MV-4-11 (cell line): ENCODE measurements at places on chromosomes 7 and 10.

GRCh38 chr10:30190577-30191552 lies 131.5 kb upstream of the JCAD start:
- no peak for DNase-seq

DNA sequence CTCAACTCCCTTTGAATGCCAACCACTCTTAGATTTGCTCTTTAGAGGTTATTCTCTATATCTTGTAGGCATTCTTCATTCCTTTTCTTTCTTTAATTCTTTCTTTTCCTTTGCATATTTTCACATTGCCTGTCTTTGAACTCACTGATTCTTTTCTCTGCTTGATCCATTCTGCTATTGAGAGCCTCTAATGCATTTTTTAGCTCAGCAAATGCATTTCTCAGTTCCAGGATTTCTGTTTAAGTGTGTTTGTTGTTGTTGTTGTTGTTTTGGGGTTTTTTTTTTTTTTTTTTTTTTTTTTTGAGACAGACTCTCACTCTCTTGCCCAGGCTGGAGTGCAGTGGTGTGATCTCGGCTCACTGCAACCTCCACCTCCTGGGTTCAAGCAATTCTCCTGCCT lies 71.6 kb downstream of the FBXL13 start:
- no peak for DNase-seq

DNA sequence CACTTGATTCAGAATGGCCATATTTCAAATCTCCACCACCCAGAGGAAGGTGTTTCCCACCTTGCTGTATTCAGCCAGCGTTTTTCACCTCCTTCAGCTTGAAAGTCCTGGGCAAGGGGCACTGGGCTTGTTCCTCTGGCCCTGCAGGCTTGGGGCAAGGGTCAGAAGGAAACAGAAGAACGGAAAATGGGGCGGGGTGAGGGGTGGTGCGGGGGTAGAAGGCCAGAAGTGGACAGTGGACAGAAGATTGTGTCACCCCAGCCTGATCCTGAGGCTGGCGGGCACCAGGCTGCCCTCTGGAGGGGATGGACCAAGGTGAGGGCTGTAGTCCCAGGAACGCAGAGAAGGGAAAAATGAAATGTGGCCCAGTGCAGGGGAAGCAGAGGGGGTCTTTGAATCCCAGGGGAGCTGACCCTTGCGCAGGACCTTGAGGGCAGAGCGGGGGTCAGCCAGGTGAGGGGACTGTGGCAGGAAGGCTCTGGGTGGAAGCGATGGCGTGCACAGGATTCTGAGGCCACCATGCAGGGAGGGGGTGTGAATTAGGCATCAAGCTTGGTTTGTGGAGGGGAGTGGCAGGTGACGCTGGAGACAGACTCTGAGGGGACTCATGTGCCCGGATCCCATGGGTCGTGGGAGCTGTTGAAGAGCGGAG lies 23.0 kb downstream of the TMEM120A start:
- DNase-seq = no peak

DNA sequence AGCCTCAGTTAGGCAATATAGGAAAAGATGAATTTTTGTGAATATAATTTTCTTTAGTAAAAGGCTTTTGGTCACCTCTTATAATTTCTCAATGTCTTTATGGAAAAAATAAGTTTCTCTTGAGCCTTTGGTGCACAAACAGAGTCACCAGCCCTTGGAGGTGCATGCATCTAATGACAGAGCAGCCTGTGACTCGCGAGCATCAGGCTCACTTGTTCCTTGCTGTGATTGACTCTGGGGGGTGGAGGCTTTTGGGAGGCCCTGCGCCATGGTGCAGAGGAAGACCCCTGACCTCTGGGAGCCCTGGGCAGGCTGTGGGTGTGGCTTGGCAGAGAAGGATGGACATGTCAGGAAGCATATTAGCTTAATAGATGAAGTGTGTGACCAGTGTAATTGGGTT lies 60.2 kb downstream of the FIGNL1 start:
- DNase-seq = no peak

DNA sequence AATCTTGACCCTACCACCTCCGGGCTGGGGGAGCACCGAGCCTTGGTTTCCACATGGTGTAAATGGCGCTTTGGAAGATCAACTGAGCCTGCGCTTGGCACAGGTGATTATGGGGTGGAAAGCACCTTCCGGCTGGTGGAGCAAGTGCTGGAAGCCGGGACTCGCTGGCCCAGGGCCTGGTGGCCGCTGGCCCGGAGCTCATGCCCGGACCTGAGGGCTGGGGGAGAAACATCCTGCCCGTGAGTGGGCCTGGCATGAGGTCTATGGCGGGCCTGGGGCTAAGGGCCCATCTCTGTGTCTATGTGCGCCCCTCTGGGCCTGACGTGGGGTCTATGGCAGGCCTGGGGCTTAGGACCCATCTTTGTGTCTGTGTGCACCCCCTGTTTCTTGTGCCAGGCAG lies 14.2 kb upstream of the LFNG start:
- DNase-seq = no peak

DNA sequence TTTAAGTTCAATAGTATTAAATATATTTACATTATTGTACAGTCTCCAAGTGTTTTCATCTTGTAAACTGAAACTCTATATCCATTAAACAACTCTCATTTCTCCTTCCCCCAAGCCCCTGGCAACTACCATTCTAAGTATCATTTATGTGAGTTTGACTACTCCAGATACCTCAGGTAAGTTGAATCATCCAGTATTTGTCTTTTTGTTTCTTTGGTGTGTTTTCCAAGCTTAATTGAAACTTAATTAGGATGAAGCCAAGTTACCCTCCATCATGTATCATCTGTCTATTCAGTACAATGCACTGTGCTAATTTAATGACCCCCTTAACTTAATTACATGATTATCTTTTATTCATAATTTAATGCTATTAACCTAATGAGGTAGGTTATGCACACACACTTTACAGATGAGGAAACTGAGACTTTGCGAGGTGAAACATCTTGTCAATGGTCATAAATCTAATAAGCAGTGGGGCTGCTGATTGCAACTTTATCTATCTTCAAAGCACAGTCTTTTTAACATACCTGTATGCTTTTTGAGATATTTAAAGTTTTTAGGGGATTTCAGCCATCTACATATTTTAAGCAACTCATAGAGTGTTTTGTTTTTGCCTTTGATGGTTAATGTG lies 663 bp downstream of the MACC1 start:
- DNase-seq = no peak

DNA sequence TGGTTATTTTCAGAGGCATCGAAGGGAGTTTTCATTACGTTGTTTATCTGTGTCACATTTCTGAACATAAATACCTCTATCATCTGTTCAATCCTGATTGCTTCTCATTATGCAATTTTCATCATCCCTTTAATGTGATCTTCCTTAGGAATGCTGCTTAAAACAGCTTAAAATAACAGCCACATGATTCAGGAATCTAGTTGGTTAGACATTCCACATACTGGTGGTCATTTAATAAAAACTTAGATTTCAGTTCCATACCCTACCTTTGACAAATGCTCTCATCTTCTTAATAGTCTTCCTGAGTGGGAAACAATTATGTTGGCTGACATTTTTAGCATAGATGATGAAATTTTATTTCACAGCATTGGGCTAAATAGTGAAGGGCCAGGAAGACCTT lies 191.3 kb upstream of the CDCA7L start:
- no peak for DNase-seq

- peak; percentile 44 for DNase-seq
Observed at GRCh38 chr10:106711313-106711906, 453.1 kb downstream of the SORCS1 start.

- DNase-seq = no peak
Observed at GRCh38 chr7:155345490-155345889, 47.8 kb downstream of the INSIG1 start.

DNA sequence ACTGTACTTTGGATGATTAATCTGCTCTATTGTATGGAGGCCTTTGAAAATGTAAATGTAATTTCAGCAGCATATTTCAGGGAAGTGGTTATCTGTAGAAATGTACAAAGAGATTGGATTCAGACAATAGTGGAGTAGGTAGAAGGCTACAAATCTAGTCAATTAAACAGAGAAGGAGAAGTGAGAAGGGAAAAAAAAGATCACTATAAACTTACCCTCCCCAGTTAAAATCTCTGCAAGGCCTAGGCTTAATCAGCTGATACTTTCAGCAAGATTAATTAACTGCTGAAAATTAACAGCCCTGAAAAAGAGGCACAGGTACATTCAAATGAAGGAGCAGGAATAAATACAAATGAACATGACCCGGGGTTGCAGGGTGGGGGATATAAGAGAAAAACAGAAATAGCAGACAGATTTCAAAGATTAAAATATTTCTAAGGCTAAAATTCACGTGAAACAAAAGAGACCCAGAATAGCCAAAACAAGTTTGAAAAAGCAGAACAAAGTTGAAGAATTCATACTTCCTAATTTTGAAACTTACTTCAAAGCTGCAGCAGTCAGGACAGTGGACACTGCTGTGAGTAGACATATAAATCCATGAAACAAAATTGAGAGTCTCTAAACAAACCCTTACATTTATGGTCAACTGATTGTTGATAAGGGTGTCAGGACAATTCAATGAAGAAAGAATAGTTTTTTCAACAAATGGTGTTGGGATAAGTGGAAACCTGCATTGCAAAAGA lies 96.0 kb downstream of the NRCAM start:
- peak; percentile 42 for DNase-seq

DNA sequence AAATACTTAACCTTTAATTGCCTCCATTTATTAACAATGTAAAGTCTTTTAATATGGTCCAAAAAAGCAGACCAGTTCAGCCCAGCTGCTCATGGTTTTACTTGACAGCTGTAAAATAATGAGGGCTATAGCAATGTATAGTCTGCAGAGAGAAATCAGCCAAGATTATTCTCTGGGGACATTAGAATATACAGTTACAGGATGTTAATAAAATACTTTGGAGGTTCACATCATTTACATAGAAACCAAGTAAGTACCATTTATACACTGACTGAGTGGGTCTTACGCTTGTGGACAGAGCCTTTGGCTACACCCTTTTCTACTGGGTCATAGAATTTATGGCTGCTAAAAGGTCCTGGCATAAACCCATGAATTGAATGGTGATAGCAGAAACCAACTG lies 340.7 kb upstream of the CELF2 start:
- DNase-seq = no peak

DNA sequence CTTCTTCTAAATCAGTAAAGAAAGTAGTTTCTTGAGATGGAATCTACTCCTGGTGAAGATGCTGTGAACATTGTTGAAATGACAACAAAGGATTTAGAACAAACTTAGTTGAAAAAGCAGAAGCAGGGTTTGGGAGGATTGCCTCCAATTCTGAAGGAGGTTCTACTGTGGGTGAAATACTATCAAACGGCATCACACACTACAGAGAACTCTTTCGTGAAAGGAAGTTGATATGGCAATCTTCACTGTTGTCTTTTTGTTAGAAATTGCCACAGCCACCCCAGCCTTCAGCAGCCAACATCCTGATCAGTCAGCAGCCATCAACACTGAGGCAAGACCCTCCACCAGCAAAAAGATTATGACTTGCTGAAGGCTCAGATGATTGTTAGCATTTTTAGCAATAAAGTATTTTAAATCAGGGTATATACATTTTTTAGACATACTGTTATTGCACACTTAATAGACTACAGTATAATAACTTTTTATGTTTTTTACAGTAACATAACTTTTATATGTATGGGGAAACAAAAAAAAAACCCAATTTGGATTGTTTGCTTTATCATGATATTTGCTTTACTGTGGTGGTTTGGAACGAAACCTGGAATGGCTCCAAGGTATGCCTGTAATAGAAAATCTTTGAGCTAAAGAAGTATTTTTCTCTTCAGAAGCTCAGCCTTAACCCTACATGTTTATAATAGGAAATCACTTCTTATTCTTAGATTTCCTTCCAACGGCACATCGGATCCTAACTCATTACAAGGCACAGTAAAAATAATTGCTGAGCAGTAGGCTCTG lies 257.3 kb downstream of the LRMDA start:
- peak; percentile 10 for DNase-seq

- DNase-seq = no peak
Observed at GRCh38 chr7:149850007-149850594, 11.9 kb downstream of the ZNF862 start.

DNA sequence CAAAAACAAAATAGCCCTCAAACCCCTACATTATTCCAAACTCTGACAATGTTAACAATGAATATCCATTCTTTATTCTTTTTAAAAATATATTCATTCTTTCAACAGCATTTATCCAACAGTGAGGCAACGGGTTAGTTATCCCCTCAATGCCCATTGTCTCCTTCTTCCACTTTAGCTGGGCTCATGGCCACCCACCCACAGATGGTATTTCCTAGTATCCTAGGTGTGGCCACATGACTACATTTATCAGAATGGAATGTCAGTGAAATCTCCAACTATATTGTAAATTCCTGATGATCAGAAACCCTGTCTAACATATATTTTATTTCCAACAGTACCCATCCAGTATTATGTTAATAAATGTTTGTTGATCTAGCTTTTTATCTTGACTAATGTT lies 13.6 kb downstream of the HOXA1 start:
- DNase-seq = no peak

DNA sequence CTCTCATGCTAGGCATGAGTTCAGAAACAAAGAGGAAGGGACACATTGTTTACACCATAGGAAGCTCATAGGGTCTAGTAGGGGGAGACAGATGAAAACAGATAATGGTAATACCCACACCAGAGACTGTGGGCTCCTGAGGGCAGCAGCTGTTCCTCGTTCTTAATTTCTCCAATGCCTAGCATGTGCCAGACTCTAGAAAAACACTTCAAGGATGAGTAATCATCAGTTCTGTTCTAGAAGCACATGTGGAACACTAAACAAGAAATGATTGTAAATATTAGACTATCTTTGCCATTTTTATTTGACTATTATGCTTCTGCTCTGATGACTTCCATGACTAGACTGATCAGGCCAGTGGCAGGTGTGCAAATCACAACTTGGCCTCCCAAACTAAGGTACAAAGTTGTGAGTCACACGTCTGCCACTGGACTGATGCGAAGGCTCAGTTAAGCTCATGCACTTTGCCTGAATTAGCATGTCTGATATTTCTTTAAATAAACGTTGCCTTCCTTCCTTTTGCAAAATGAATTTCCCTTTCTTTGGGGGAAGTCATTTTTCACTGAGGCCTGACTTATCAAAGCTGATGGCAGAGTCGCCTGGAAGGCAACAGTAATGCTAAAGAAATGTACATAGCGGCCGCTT lies 89.2 kb upstream of the FGL2 start:
- no peak for DNase-seq
